ENCODE measurements at places on chromosomes 16 and 17.

DNA sequence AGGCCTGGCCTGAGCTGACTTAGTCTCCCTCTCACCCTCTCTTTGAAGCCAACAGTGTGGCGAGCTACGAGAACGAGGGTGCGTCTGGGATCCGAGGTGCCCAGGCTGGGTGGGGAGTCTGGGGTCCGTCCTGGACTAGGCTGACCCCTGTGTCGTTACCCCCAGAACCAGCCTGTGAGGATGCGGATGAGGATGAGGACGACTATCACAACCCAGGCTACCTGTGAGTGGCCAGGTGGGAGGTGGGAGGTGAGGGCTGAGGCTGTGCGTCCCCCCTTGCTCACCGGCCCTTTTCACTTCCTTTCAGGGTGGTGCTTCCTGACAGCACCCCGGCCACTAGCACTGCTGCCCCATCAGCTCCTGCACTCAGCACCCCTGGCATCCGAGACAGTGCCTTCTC lies 1.6 kb downstream of the LAT start:
- no peak for DNase-seq

DNA sequence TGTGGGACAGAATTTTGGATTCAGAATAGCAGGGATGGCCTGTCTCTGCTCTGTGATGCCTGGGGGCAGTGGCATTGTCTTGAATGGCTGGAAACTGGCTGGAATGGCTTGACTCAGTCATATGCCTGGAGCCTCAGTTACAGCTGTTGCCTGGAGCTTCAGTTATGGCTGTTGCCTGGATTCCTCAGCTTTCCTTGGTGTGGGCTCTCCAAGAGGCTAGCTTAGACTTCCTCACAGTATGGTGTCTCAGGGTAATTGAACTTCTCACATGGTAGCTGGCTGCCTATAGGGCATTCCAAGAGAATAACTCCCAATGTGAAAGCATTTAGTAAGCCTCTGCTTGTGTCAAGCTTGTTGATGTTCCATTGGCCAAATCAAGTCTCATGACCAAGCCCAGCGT lies 21.1 kb downstream of the KRT23 start:
- DNase-seq: no peak

DNA sequence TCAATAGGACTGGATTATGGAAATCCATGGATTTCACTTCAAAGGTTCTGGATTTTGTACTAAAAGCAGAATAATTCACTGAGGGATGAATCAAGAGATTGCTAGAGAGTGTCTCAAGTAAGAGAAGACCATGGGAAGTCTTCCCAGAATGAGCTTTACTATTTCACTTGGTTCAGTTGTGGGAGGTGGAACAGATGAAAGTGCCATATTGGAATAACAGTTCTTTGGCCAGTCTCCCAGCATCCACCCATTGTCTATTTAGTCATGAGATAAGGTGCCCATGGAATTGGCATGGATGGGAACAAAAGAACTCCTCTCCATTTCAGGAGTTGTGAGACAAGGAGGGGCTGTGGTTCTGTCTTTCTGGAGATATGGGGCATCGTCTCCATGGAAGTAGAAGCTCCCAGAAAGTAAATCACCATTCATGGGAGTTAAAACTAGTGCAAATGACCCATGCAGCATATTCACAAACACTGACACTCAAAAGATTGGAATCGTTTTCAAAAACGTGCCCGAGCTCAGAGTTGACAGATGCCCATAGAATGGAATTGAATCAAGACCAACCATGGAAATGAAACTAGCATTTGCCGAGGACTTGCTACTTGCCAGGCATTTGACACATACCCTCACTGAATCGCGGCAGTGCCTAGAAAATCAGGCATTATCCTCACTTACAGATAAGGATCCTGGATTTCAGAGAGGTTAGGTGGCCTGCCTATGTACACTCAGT lies 36.2 kb upstream of the CLEC3A start:
- DNase-seq: no peak

DNA sequence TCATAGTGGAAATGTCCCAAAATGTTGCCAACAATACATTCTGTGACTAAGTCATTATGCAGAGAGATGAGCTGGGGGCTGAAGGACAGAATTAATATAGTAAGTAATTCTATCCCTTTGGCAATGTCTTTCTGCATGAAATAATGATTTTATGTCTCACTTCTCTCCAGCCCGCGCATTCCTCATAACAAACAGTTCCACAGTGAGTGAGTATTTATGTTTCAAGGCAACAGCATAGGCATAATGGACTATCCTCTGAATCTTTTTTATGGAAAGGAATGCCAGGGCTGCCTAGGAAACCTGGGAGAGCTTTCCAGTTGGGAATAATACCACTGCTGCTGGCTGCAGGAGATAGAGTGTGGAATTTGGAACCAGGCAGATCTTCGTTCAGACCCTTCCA lies 477.7 kb downstream of the HS3ST4 start:
- no peak for DNase-seq

DNA sequence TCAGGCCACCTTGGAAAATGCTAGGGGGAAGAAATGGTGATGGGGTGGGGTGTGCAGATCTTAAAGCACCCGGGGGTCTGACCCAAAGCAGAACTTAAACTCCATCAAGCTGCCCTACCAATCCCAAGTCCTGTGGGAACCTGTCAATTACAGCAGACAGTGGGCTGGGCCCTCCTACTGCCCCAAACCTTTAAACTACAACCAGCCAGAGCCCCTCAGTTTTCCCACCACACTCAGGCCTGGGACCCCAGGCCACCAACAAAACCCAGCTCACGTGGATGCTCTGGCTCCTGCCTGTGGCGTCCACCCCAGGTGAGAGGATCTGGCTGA lies 2.7 kb downstream of the MYO18A start:
- DNase-seq: no peak

GRCh38 chr16:4513881-4514280 lies 24.7 kb downstream of the CDIP1 start:
- DNase-seq: no peak

DNA sequence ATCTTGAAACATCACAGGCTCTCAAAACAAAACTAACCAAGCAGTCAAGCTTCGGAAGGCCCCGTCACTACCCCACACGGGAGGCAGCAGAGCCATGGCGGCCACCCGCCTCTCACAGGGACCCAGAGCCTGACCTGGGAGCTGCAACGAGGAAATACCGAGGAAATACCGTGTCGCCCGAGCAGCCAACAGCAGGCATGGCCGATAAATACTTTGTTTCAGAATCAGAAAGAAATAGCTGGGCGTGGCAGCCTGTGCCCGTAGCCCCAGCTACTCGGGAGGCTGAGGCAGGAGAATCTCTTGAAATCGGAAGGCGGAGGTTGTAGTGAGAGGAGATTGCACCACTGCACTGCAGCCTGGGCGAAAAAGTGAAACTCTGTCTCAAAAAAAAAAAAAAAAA lies 6.9 kb downstream of the LMF1 start:
- no peak for DNase-seq
